ENCODE measurements at places on chromosomes 7 and 10. TPM values are rescaled to one million over a fixed set of nuclear protein-coding genes. Genes with fewer than 3 reads are reported as not detected.

SVIL gene
- 8.5 TPM for total RNA-seq

GNGT1 gene
- 0.24 TPM for total RNA-seq

CALML5 gene
- not detected for total RNA-seq

CCDC3 gene
- 0.03 TPM for total RNA-seq

AKR1C2 gene
- 50.4 TPM for total RNA-seq

GRCh38 chr7:132296820-132297219 lies 279.4 kb downstream of the PLXNA4 start:
- no peak for DNase-seq

- DNase-seq, result peak; percentile 36
These were observed 287.6 kb downstream of the TWIST1 start for GRCh38 chr7:18829858-18830285.

DNA sequence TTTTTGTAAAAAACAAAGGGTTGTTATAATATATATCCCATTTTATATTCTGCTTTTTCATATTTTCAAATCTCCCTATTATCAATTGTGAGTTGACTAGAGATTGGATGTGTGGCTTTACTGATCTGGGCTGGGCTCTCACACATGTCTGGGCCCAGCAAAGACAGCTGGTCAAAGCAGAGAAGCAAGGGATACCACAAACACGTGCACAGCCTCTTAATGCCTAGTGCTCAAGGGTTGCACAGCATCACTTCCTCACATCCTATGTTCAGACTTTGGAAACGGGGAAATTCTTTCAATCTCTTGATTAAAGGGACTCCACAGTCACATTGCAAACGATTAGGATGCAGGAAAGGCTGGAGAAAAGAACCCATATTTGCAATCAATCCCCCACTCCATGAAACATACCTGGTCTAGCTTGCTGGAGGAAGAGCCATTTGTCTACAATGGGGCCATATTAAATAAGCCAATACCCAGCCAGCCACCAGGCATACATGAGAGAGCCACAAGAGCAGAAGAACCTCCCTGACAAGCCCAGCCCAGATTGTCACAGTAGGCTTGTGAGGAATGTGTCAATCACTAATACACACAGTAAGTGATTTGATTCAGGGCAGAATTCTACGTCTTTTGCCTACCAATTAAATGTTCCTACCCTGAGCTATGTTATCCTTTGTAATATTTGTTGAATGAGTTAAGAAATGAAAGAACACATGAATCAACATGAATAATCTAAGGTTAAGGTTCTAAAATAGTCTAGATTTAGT lies 431.2 kb downstream of the TNS3 start:
- no peak for DNase-seq

DNA sequence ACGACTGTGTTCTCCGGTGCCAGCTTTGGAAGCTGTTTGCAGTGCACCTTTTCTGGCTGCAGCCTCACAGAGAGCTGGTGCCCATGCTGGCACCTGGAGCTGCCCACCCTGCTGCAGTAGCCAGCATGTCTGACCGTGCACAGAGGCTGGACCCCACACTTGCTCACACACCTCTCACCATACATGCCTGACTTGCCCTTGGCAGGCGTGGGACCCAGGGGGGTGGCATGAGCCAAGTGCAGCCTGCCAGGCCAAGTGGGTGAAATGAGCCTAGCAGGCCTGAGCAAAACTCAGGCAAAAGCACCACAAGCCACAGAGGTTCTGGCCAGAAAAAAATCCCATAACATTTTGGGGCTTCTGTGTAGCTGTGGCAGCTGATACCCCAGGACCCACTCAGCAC lies 258.8 kb downstream of the XPNPEP1 start:
- DNase-seq, result no peak

- DNase-seq, result peak; percentile 13
These were observed 615 bp upstream of the CNTNAP2 start for GRCh38 chr7:146115851-146116520.

MNX1 gene
- 1.6 TPM for total RNA-seq

NODAL gene
- not detected for total RNA-seq

FFAR4 gene
- not detected for total RNA-seq

- DNase-seq, result no peak
These were observed 536.0 kb upstream of the GALNT17 start for GRCh38 chr7:70595755-70596597.

MORN4 gene
- total RNA-seq, result 6.2 TPM

GRCh38 chr10:35452171-35452570 lies 115.9 kb downstream of the CCNY start:
- DNase-seq, result no peak

DNA sequence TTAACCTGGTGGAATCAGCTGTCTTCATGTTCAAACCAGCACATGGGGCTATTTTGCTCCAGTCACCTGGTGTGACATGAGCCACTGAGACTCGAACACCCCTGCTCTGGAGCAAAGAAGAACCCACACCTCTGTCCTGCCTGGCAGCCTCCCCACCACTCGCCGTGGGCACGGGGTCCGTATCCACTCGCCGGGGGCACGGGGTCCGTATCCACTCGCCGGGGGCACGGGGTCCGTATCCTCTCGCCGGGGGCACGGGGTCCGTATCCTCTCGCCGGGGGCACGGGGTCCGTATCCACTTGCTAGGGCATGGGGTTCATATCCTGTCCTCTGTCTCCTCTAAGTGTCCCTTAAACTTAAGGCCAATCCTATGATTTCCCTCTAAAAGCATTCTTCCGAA lies 558.7 kb downstream of the PTPRN2 start:
- no peak for DNase-seq

GRCh38 chr7:153476166-153476565 lies 576.0 kb upstream of the DPP6 start:
- DNase-seq, result no peak

- peak; percentile 78 for DNase-seq
These were observed 26.3 kb downstream of the CRCP start for GRCh38 chr7:66140924-66141323.

ZC3HAV1L gene
- not detected for total RNA-seq

DNA sequence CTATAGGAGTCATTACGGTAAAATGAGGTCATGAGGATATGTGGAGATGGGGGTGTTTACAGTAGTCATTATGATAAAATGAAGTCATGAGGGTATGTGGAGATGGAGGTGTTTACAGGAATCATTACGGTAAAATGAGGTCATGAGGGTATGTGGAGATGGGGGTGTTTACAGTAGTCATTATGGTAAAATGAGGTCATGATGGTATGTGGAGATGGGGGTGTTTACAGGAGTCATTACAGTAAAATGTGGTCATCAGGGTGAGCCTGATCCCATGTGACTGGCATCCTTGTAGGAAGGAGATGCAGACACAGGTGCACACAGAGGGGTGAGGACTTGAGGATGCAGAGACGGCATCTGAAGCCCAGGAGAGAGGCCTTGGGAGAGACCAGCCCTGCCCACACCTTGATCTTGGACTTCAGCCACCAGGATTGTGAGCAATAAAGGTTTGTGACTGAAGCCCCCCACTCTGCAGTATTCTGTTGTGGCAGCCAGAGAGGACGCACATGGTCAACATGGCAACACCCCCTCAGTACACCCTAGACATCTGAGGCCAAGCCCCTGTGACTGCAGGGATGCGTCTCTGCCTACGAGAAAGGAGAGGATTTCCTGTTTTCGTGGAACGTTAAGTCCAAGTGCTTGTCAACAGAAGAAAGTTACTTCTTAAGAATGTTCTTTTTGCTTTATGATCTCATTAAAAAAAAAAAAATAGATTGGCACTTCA lies 544.4 kb downstream of the DNAJB6 start:
- DNase-seq, result peak; percentile 3

CHST3 gene
- total RNA-seq, result 59.0 TPM
